ENCODE measurements at places on chromosomes 6 and 20.

- no peak for DNase-seq
These were observed 37.7 kb upstream of the DEFB112 start for GRCh38 chr6:50087231-50087954.

- DNase-seq: no peak
These were observed 161.6 kb upstream of the MARCKS start for GRCh38 chr6:113695516-113695915.

- DNase-seq: no peak
These were observed 402.1 kb downstream of the KIF16B start for GRCh38 chr20:16171180-16171579.

GRCh38 chr6:160073272-160073671, 48.3 kb upstream of the SLC22A1 start:
- DNase-seq: no peak

DNA sequence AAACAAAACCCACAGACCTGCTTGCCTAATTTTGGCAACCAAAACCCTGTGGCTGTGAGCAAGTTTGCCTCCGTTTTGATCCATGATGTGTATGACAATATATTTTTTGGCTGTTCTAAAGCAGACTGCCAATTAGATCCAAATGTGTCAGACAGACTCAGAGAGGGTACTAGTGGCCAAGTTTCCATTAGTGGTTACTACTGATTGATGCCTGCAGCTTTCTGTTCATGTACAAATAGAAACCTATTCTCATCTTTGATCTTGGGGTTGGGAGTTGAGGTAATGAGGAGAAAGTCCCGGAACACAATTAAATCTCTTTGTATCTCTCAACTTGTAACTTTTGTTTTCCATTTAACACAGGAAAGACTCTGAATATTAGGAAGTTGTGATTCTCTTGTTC, 100.9 kb downstream of the RNF144B start:
- no peak for DNase-seq

DNA sequence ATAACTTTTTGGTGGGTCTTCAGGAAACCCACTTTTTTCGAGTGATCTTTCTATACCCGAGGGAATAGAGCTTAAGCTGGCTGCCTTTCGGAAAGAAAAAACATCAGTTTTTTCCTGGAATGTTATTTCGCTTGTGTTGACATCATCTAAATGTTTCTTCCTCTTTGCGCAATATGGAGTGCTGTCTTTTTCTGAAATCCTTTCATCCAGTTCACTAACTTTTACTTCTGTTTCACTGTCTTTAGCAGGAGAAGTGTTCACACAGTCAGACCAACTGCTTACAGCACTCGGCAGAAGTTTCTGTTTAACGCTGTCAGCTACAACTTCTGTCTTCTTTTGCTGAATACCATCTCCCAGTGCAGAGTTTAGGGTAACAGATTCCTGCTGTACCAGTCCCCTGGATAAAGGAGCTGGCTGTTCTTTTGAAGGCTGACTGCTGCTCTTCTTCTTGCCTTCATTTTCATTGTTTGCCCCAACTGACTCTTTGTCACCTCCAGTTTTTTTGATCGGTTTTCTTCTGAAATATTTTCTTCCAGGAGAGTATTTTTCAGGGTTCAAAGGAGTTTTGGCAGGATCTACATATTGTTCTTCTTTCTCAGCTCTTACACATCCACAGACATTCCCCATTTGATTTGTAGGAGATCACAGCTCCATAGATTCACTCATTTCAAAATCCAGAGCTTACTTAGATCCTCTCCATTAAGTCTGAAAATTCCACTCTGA, 50.0 kb upstream of the DST start:
- DNase-seq: no peak

DNA sequence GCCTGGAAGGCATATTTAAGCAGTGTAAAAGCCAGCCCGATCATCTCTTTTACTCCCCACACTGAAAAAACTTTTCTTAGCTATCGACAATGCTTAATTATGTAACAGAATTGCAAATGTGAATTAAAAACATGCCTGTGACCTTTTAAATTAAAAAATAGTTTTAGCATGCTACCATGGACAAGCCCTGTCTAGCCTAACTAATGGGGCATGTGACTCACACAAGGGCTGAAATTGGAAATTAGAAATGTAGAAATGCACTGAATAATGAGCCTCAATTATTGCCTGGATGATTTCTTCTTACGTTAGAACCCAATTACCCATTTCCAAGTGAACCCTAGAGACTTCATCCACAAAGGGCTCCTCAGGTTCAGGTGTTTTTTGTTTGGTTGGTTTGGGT, 82.7 kb downstream of the SIM1 start:
- DNase-seq: no peak

- no peak for DNase-seq
These were observed 23.4 kb downstream of the RRBP1 start for GRCh38 chr20:17658648-17658993.

GRCh38 chr6:3226481-3227362, 731 bp downstream of the TUBB2B start:
- DNase-seq: no peak

DNA sequence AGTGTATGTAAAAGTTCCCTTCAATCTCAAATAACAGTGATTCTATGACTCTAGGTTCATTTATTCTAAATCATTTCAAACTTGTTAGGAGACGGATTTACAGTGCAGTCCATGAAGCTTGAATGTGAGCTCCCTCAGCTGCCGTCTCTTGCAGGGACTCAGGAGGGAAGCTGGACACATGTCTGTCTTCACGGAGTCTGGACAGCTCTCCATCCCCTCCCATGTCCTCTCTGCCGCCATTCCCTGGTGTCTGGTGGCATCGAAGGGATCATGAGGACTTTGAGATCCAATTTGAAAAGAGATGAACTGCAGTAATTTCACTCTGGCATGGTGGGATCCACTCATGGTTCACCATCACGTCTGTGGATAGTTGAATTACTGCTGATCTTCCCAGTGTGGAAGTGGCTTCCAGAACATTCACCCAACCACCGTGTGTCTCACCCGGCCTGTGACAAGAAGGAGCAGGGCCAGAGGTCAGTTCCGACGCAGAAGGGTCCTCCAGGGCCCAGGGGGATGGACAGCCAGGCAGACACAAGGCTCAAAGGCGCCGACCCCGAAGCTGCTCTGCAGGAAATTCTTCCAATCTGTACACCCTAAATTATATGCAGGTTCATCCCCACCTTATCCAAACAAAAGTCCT, 370.1 kb downstream of the THBS2 start:
- no peak for DNase-seq

DNA sequence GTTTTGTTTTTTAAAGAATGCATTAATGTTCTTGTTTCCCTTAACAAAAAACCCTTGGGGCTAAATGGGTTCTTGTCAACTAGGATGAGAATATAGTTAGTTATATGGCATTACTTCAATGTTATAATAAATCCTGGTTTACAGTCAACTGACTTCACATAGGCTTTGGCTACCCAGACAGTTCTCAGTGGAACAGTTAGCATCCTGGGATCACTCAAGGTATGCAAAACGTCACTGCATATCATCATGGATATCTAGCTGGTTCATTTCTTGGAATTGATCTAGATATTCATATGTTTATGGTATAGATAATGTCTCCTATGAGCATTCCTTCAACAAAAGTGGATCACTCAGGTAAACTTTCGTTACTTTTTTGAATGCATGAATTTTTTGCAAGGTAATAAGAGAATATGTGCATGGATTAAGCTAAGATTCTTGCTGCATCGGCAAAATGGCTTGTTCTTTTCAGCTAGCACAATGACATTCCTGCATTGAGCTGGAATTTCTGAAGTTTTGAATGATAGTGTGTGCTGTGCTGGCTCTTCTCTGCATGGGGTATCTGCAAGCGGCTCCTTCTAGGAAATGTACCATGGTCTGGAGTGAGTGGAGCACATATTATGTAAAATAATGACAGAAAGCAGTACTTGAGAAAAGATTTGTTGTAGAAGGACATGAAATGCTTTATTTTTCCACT, 138.9 kb downstream of the ADGRG6 start:
- DNase-seq: no peak

- no peak for DNase-seq
These were observed 27.4 kb upstream of the MAPRE1 start for GRCh38 chr20:32792316-32792715.

DNA sequence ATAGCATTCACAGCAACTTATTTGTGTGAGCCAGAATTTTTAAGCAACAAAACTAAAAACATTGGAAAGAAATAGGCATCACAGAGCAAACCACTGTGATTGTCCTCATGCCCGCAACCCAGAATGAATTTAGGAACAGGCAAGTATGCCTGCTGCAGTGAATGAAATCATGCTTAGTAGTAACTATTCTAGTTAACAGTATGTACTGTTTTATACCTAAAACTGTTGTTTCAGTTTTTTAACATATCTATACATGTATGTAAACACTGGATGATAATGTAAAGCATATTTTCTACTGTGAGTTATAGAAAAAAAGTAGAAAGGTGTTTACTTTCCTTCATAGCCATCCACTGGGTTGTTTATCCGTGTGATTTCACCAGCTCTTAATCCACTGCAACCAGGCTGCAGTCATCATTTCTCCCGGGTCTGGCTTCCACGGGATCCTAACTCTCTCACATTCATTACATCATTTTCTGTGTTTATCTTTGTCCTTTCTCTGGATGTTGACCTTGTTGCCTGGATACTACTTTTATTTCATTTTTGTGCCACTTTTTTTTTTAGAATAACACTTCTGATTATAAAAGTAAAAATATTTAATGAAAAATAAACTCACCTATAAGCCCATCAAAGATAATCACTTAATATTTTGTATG, 3.6 kb upstream of the ARFGEF3 start:
- DNase-seq: no peak

GRCh38 chr6:20402092-20402341, 338 bp downstream of the E2F3 start:
- no peak for DNase-seq

DNA sequence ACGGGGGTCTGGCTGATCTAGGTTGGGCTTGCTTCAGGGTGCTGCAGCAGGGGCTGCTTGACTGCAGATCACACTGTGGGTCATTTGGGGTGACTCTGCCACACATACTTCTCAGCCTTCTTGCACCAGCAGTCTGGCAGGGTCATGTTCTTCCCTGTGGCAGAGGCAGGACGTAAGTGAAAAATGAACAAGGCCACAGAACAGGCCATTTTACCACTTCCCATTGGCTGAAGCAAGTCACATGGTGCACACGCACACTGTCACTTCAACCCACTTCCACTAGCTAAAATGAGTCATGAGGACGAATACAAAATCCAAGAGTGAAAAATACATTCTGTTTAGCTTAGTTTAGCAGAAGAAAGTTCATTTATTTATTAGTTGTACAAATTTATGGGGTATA, 168.6 kb upstream of the GGTLC1 start:
- no peak for DNase-seq

DNA sequence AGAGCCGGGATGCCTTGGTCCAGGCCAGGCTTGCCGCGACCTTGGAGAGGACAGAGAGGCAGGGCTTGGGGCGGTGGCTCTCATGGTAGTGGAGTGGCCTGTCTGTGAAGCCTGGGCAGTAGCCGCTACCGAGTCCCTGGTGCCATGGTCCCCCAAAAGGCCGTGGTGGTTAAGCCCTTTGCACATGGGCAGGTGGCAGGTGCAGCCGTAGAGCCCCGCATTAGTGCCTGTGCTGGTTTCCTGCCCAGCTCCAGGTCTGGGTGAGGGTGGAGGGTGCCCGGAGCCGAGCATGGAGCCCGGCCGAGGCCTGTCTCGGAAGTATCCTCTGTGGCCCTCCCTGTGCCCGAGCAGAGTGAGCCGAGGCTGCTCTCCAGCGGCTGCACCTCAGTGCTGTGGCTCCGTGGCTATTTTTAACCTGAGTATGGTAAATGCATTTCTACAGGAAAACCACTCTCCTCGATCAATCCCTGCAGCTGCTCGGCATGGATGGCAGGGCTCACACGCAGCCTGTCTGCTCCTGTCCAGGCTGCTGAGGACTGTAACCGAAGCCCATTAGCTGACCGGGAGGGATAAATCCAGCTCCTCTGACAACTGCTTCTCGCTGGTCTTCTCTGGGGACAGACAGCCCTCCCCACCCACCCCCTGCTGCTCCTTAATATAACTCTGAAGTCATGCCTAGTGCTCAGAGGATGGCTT, 36.3 kb upstream of the GATA5 start:
- no peak for DNase-seq

DNA sequence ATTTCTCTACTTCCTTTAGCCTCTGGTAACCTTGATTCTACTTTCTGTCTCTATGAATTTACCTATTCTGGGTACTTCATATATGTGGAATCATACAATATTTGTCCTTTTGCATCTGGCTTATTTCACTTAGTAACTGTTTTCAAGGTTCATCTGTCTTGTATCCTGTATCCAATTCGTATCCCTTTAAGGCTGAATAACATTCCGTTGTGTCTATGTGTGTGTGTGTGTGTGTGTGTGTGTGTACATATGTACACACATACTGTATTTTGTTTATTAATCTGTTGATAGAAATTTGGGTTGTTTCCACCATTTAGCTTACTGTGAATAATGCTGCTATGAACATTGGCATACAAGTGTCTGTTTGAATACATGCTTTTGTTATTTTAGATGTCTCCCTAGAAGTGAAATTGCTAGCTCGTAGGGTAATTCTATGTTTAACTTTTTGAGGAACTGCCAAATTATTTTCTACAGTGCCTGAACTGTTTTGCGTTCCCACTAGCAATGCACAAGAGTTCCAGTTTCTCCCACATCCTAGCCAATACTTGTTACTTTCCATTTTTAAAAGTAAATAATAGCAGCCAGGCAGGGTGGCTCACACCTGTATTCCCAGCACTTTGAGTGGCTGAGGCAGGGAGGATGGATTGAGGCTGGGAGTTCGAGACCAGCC, 17.7 kb downstream of the SENP6 start:
- no peak for DNase-seq

DNA sequence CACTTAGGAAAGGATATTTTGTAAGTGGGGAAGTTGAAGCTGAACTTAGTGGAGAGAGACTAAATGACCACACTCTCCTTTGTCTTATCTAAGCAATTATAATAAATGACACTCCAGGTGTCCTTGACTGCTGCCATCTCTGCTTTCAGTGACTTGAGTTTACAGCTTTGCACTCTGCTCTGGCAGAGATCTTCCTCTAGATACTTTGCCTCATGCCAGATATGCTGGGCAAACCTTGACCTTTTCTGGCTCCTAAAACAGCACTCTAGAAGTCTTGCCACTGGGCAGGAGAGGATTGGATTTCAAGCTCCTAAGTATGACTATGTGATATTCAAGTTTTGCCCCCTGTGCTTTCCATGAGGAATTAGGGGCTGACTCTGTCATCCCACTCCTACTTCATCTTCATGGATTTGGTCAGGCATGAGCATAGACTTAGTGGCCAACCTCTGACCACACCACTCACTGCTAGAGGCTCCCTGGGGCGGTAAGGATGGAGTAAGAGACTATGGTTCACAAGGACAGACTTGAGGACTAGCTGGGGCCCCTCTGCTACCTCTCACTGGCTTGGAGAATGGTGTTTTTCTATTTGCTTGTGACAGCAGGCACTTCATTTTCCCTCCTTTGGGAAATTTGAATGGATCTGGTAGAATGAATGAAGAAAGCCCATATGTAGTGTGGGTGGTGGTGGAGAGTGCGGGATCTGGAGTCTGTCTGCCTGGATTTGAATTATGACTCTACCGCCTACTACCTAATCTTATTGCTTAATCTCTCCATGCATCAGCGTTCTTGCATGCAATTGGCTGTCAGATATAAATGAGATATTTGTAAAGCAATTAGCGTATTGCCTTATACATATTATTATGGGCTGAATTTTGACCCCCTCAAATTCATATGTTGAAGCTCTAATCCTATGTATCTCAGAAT, 191.4 kb downstream of the REV3L start:
- DNase-seq: no peak

GRCh38 chr20:17618673-17619013, 48.8 kb downstream of the DSTN start:
- DNase-seq: no peak
